MM.1S (cell line): ENCODE measurements at places on chromosomes 7 and 10.

- no peak for DNase-seq
- H3K27me3 ChIP-seq: no peaks in the 10 kb centered on the region
- H3K27ac ChIP-seq: no peak overlapping the region
- H3K4me3 ChIP-seq: no peak overlapping the region
- H3K36me3 ChIP-seq: no peaks in the 10 kb centered on the region
These were observed 128.4 kb upstream of the BTBD16 start for GRCh38 chr10:122142641-122143237.

DNA sequence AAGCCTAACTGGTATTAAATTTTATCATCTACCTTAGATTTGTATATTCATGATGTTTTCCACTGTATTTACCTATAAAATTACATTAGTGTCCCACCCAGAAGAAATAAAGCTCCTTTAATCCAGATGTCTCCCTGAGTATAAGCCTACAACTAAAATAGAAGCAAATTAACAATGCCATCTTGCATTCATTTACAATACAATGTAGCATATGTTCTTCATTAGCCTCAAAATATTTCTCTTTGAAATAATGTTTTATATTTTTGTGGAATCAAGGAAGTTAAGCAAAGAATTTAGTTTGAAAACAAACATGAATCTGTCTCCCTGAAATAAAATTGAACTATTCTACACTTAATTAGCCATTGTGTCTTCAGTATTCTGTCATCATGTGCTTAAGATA is 112.3 kb downstream of the CACNA2D1 start:
- no peak for DNase-seq
- H3K4me3 ChIP-seq: no peak overlapping the region
- H3K27ac ChIP-seq: no peak overlapping the region
- H3K4me1 ChIP-seq: no peaks in the 10 kb centered on the region
- H3K36me3 ChIP-seq: no peaks in the 10 kb centered on the region

GRCh38 chr10:58030208-58030607 is 237.5 kb downstream of the IPMK start:
- no peaks in the 10 kb centered on the region for H3K36me3 ChIP-seq
- H3K4me3 ChIP-seq: no peak overlapping the region
- H3K27ac ChIP-seq: no peak overlapping the region
- H3K4me1 ChIP-seq: no peaks in the 10 kb centered on the region
- no peak for DNase-seq

DNA sequence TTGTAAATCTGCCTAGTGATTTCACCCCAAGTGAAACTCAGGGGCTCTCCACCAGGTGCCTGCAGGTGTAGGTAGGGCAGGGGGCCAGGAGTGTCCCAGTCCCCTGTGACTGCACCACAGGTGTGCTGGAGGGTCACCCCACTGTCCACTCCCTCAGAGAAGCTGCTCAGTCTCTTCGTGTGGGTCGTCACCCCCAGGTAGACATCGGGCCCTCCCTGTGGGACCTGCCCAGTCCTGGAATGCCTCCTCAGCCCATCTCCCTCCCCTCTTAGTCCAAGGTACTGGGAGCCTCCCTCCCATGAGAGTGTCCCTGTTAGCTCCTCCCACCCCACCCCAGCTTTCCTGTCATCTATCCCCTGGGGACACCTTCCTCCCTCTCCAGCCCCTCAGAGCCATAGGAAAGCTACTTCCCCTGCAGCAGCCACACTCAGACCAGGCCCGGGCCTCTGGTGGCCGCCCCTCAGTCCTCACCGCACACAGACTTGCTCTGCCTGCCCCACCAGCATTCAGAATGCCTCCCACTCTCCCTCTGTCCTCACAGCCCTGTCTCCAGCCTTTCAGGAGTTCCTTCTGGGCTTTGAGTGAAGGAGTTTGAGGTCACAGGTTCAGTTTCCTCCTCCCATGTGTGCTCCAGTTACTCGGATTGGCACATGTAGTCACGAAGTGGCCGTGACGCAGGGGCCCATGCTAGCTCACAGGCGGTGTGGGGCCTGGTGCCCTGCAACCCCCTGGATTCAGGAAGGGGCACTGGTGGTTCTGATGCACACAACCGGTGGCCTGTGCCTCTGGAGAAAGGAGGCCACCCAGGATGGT is 5.1 kb downstream of the ALOX5 start:
- H3K4me3 ChIP-seq: no peak overlapping the region
- peaks cover 4% of the 10 kb centered on the region for H3K4me1 ChIP-seq
- no peaks in the 10 kb centered on the region for H3K36me3 ChIP-seq
- H3K27me3 ChIP-seq: no peaks in the 10 kb centered on the region; the same call in 1 of the 2 replicates

DNA sequence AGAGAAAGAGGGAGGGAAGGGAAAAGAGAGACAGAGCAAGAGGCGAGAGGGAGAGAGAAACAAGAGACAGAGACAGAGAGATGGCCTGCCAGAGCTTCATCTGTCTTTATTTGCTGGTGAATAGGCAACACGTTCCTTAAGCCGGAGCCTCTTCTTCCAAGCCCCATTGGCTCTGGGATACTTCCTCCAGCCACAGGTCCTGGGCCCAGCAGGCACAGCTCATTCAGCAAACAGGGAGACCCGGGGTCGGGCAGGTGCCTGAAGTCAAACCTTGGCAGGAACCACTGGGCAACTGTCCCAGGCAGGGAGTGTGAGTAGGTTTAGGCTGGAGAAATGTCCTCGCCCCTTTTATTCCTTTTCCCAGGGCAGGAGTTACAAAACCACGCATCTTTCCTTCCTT is 68.2 kb downstream of the MYL10 start:
- H3K27ac ChIP-seq: no peak overlapping the region
- DNase-seq: no peak
- H3K27me3 ChIP-seq: peaks cover 87% of the 10 kb centered on the region
- no peaks in the 10 kb centered on the region for H3K4me1 ChIP-seq

- H3K27me3 ChIP-seq: no peaks in the 10 kb centered on the region
- no peaks in the 10 kb centered on the region for H3K4me1 ChIP-seq
- no peaks in the 10 kb centered on the region for H3K36me3 ChIP-seq
- DNase-seq: no peak
- H3K4me3 ChIP-seq: no peak overlapping the region
These were observed 541.7 kb upstream of the GALNT17 start for GRCh38 chr7:70590126-70590854.

GRCh38 chr7:711093-711921 is 15.2 kb upstream of the DNAAF5 start:
- no peak for DNase-seq
- H3K36me3 ChIP-seq: no peaks in the 10 kb centered on the region
- H3K4me3 ChIP-seq: no peak overlapping the region
- H3K27ac ChIP-seq: no peak overlapping the region
- H3K4me1 ChIP-seq: no peaks in the 10 kb centered on the region

DNA sequence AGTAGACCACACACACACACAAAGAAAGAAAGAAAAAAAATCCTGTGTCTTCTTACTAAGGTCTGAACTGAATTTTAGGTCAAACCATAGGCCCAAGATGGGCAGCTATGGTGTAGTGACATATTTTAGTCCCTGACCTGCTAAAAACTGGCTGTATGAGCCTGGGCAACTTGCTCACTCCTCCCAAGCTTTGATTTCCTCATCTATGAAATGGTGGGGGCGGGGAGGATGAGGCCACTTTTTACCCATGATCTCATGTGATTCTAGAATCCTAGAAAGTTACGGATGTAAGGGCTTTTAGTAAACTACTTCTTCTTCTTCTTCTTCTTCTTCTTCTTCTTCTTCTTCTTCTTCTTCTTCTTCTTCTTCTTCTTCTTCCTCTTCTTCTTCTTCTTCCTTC is 6.1 kb upstream of the CCL24 start:
- H3K27me3 ChIP-seq: no peaks in the 10 kb centered on the region
- no peaks in the 10 kb centered on the region for H3K4me1 ChIP-seq
- H3K36me3 ChIP-seq: no peaks in the 10 kb centered on the region
- DNase-seq: no peak
- H3K27ac ChIP-seq: no peak overlapping the region

- H3K36me3 ChIP-seq: no peaks in the 10 kb centered on the region
- no peaks in the 10 kb centered on the region for H3K27me3 ChIP-seq
- no peak overlapping the region for H3K27ac ChIP-seq
- DNase-seq: no peak
These were observed 69.0 kb downstream of the VIPR2 start for GRCh38 chr7:159075563-159076238.

DNA sequence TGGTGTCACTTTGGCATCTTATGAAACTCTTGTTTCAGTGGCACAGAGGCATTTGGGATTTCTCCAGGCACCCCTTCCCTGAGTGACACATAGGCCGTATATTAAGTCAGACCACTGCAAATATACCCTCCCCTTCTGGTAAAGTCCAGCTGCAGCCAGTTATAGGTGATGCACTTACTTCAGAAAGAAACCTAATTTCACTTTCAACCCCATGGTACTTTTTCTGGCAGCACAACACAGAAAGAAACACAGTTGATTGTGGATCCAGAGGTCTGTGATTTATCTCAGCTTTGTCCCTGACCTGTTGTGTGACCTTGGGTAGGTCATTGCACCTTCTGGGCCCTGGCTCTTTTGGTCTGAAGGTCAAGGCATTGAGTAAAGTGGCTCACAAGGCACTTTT is 173.2 kb downstream of the BUB3 start:
- no peak overlapping the region for H3K4me3 ChIP-seq
- H3K27ac ChIP-seq: peak overlapping the region; percentile 35; the same call in 1 of the 2 replicates
- peaks cover 20% of the 10 kb centered on the region for H3K4me1 ChIP-seq
- DNase-seq: peak; percentile 50
- no peaks in the 10 kb centered on the region for H3K36me3 ChIP-seq

- no peak overlapping the region for H3K4me3 ChIP-seq
- no peak overlapping the region for H3K27ac ChIP-seq
- H3K36me3 ChIP-seq: no peaks in the 10 kb centered on the region
- H3K4me1 ChIP-seq: peaks cover 9% of the 10 kb centered on the region
These were observed 13.3 kb upstream of the PRDX3 start for GRCh38 chr10:119191881-119192280.

DNA sequence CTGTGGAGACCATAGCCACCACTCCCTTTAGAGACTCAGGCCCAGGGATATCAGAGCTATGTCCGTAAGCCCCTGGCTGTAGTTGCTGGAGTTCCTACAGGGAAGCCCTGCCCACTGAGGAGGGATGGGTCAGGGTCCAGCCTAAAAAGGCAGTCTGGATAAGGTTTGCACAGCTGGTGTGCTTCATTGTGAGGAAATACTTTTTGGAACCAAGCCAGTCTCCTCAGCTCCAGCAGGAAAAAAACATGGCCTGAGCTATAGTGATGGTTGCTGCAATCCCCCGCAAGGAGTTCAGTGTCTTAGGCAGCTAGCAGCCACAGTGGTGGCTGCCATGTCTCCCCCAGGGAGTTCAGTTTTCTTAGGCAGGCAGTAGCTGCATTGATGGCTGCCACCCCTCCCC is 52.6 kb upstream of the CYP2C8 start:
- no peak overlapping the region for H3K4me3 ChIP-seq
- DNase-seq: no peak
- H3K27ac ChIP-seq: no peak overlapping the region
- no peaks in the 10 kb centered on the region for H3K27me3 ChIP-seq

GRCh38 chr7:106166651-106167342 is 54.7 kb upstream of the SYPL1 start:
- no peaks in the 10 kb centered on the region for H3K4me1 ChIP-seq
- no peak overlapping the region for H3K27ac ChIP-seq
- peak; percentile 66 for DNase-seq
- no peaks in the 10 kb centered on the region for H3K36me3 ChIP-seq
- H3K27me3 ChIP-seq: no peaks in the 10 kb centered on the region
- no peak overlapping the region for H3K4me3 ChIP-seq
